GDM1 (cell line): ENCODE measurements at places on chromosomes 11 and 22.

- no peak for DNase-seq
Measured at GRCh38 chr11:2217211-2218030, 45.8 kb upstream of the TH start.

GRCh38 chr22:30178181-30179126 is 68.1 kb downstream of the LIF start:
- DNase-seq = no peak

GRCh38 chr11:62372871-62373270 is 35.6 kb downstream of the ASRGL1 start:
- no peak for DNase-seq

- DNase-seq = no peak
Measured at GRCh38 chr11:113764527-113765219, 8.8 kb downstream of the ZW10 start.

DNA sequence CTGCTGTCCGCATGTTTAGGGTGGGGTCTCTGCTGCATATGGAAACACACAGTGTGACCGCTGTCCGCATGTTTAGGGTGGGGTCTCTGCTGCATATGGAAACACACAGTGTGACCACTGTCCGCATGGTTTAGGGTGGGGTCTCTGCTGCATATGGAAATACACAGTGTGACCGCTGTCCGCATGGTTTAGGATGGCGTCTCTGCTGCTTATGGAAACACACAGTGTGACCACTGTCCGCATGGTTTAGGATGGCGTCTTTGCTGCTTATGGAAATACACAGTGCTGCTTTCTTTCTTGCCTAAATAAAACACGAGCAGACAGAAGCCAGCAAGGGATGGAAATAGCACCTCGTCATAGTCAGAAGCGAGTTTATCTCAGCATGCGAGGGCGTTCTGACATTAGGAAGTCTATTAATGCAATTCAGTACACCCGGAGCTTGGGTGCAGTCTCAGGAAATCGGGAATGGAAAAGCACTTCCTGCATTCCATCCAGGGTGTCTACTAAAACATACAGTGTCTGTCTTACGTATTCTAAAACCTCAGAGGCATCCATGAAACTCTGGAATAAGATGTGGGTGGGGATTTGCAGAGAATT is 32.6 kb upstream of the TOLLIP start:
- DNase-seq = no peak

- no peak for DNase-seq
Measured at GRCh38 chr11:27387362-27387761, 24.3 kb upstream of the CCDC34 start.

- DNase-seq = no peak
Measured at GRCh38 chr11:107265591-107266121, 192.0 kb downstream of the CWF19L2 start.

GRCh38 chr11:13174090-13174489 is 103.5 kb upstream of the BMAL1 start:
- no peak for DNase-seq

- DNase-seq = peak; percentile 25
Measured at GRCh38 chr11:118771547-118772288, 19.2 kb downstream of the DDX6 start.

DNA sequence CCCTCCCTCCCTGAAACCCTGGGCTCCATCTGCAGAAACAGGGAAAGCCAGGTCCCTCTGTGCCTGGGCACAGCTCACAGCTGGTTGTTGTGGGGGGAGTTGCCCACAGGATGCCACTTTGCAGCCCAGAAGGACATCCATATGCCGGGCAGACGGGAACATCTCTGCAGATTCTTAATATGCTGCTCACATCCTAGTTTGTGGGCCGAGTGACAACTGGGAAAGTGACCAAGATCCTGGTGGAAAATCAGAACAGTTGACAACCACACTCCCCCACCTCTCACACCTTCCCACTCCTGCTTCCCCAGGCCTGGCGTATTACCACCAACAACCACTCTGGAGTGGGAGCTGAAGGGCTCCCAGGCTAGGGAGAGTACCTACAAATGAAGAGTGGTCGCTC is 7.3 kb upstream of the SCGB1A1 start:
- DNase-seq = no peak

DNA sequence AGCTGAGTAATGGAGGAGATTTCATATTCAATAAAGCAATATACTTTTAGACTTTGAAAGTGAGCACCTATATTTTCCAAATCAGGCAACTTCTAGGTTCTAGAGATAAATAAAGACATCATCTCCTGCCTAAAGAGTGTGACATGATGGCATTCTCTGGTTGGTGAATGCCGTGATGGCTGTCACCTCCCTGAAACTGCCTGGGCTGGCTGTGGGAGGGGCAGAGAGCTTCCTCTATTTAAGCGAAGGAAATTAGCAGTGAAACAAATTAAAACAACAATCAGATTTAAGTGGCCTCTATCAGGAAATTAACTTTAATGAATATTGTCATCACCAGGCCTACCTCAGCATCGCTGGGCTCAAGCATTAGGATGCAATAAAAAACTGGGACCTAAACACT is 113.9 kb downstream of the ARL14EP start:
- no peak for DNase-seq

DNA sequence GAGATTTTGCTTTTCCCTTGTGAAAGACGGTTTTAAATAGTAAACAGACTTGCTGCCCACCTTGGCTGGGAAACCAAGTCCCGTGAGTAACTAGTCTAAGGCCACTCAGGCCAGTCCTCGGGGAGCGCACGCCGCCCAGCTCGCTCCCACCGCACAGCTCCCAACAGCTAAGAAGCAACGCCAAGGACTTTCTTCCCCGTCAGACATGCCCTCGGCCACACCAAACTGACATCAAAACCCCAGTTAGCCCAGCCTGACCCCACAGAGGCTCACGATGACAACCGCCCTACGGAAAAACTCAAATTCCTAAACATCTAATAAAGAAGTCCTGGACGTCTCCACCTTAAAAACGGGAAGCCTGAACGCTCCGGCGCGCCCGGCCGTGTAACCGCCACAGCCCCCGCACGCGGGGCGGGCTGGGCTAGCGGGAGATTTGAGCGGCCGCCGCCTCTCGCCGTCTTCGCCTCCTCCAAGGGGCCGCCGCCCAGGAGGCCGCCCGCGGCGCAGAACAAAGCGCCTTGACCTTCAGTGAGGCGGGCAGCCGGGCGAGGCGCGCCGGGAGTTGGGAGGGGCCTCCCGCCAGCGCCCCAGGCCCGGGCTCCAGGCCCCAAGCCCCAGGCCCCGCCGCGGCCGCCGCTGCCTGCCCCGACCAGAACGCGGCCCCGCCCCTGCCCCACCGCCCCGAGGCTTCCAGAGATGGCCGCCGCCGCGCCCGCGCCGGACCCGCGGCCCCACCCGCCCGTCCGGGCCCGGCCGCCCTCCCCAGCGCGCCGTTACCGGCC is 486 bp downstream of the NAP1L4 start:
- peak; percentile 62 for DNase-seq

- peak; percentile 66 for DNase-seq
Measured at GRCh38 chr11:75388386-75389275, 10.7 kb upstream of the RPS3 start.

DNA sequence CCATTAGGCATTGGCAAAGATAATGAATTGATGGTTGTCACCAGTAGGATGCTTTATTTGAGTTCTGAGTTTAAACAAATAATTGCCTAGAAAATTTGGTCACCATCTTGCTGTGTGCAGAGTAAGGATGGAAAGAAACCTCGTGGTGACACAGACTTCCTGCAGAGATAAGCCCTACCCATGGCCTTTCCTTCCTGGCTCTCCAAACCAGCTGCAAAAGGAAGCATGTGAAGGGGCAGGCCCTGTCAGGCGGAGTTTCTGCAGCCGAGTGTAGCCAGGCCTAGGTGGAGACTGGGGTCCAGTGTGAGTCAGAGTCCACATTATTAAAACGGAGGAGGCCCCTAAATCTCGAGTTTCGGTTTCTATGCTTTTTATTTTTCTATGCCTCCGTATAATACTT is 83.1 kb upstream of the ADSL start:
- peak; percentile 83 for DNase-seq

- no peak for DNase-seq
Measured at GRCh38 chr22:36323182-36323854, 64.4 kb downstream of the MYH9 start.

- DNase-seq = no peak
Measured at GRCh38 chr11:8287703-8288102, 24.0 kb upstream of the LMO1 start.

GRCh38 chr11:66766681-66767080 is 37.7 kb upstream of the SPTBN2 start:
- no peak for DNase-seq

GRCh38 chr11:117713538-117713991 is 83.5 kb downstream of the DSCAML1 start:
- DNase-seq = no peak

GRCh38 chr11:134988495-134988894 is 576.5 kb upstream of the B3GAT1 start:
- DNase-seq = no peak
